ENCODE measurements at places on chromosomes 3 and 15.

GRCh38 chr3:50436114-50436674 lies 67.2 kb downstream of the CACNA2D2 start:
- DNase-seq, result peak; percentile 62

GRCh38 chr15:78195735-78196201 lies 38.6 kb downstream of the ACSBG1 start:
- DNase-seq, result peak; percentile 54

- DNase-seq, result no peak
Measured at GRCh38 chr3:141462176-141462859, 24.5 kb upstream of the RASA2 start.

DNA sequence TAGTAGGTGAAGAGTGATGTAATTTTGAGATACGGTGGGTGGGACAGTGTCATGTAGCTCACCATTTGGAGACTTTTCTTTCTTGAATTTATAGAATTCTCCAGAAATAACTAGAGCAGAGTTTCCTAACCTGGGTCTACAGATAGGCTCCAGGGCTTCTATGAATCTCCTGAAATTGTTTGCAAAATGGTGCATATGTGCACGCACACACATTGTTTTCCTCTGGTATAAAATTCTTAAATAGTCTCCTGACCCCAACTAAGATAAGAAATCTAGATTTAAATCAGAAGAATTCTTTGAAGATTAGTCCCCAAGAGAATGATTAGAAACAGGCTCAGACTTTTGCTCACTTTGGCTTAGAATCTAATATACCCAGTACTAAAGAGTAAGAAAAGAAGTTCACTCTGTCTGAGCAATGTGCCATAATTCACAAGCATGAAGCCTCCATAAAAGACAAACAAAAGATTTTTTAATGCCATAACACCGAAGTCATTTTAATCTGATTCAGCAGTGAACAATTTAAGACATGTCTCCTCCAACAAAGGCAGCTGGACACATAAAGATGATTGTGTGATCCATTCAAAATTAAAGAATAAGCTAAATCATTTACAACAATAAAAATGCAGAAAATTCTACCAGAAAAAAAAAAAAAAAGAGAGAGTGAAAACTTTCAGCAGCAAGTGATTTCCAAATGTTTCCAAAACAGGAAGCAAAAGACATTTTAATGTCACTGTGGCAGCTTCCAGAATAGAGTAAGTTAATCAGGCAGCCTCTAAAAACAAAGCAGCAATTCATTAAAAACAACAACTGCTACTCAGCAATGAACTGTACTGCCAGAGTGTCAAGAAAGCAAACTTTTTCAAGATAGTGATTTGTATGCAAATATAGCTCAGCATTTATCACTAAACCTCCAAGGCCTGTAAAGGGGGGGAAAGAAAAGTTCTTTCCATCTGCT lies 975.5 kb upstream of the CFAP20DC start:
- no peak for DNase-seq

DNA sequence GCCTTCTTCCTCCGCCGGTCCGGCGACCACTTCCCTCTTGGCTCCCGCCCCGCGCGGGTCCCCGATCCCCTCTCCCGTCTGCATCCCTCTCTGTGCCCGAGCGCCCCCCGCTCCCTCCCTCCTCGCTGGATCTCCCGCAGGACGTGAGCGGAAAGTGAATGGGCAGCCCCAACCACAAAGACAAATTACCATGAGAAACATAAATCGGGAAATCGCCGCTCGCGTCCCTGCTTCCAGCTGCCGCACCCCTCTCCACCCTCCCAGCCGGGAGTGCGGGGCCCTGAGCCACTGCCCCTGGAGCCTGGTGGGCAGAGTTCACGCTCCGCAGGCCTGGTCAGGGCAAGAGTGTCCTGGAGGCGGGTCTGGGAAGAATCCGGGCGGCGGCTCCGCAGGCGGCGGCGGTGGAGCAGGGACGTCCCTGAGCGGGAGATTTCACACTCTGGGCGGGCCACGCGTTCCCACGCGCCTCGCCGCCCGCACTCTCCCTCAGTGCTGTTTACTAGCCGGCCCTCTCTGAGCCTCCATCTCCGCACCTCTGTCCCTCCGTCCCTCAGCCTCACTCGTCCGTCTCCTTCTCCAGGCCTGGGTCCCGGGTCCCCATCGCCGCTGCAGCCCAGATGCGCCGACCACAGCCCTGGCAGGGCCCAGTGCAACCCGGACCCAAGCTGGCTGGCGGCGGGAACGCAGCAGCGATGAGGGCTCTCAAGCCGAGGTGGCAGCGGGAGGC lies 835 bp downstream of the SEMA5B start:
- DNase-seq, result no peak

- no peak for DNase-seq
Measured at GRCh38 chr3:53493963-53494791, at the start of gene CACNA1D. TSS of gene CACNA1D (plus strand) at chr3:53494611. CDS start at chr3:53495167, 556 bp downstream.

- no peak for DNase-seq
Measured at GRCh38 chr15:56146756-56147155, 96.9 kb downstream of the RFX7 start.

GRCh38 chr3:103847081-103848062 lies 1412.6 kb downstream of the ZPLD1 start:
- DNase-seq, result no peak

DNA sequence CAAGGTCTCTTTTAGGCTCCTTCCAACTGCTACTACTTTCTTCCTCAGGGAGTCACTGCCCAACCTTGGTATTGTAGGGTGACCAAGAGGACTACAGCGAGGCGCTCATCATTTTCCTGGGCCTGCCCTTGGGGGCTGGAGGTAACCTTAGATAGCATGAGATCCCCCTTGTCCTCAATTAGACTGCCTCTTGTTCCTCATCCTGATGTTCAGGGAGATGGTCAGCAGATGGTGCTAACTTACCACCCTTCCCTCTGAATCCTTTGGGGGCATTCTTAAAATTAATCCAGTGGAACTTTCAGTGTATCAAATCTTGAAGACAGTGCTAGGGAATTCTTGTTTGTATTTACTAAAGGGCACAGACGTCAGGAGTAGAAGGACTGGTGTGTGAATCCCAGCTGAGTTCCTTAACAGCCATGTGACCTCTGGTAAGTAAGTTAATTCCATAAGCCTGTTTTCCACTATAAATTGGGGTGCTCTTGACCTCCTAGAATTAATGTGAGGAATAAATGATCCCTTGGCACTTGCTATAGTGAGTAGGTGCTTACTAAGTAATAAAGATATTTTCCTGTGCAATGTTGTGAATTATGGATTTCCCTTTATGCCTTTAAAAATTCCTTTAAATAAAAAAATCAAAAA lies 4.1 kb upstream of the CLPX start:
- no peak for DNase-seq

DNA sequence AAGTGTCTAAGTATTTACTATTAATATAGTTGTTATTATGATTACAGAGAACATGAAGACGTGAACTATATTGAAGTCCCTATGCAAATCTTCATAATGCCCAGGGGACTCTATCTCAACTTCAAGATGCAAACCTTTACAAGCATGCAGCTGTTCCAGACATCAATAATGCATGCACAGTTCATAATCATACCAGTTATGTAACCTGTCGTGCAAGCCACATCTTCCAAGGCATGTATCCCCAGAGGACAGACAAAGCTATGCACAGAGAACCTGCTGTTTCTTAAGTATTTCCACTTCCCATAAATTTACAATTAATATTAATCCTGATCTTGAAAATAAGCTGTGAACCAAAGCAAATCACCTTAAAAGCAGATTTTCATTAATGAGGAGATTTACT lies 534.1 kb downstream of the TUSC7 start:
- DNase-seq, result no peak

DNA sequence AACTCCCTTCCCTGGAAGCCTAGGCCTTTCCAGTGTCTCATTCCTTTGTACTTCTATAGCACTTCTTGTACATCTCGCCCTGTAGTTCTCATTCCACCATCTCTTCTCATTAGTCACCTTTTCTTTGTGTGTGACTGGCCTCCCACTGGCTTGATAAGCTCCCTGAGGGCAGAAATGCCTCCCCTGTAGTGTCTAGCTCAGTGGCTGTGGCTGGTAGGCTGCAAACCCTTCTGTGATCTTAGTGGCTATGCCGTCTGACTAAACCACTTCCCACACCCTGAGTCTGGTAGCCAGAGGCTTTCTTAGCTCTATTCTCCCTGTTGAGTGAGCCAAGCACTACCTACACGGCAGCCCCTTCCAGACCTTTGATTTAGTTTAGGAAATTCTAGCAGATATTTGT lies 24.4 kb upstream of the TNFAIP8L3 start:
- DNase-seq, result no peak

DNA sequence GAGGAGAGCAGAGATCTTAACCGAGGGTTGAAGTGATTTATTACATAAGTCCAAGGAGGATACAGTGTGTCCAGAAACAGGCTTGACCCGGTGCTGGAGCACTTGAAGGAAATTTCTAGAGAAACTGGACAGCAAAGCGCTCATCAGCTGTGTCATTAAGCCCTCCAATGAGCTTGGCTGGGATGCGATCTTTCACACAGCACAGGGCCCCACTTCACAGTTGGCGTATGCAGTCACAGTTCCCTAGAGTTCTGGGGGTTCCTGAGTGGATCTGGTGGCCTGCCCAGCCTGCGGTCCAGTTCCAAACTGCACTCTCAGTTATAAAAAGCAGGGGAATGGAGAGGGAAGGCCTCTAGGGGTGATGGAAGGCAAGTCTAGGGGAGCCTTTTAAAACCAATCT lies 13.6 kb downstream of the ST8SIA2 start:
- DNase-seq, result no peak

- DNase-seq, result no peak
Measured at GRCh38 chr15:25787855-25788520, 75.1 kb downstream of the ATP10A start.

DNA sequence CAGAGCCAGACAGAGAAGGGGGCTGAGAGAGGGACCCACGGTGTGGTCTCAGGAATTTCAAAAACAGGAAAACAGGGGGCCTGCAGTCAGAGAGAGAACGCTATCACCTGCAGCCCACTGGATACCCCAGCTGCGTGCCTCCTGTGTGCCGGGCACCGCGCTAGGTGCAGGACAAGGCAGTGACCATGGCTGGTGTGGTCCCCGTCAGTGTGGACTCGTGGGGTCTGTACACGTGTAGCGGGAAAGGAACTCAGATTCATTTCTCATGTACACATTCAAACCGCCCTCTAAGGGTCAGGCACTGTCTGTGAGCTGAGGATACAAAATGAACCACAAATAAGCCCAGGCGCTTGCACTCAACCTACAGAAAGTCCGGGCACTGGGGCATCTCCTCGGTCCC lies 20.9 kb downstream of the SSUH2 start:
- DNase-seq, result no peak

DNA sequence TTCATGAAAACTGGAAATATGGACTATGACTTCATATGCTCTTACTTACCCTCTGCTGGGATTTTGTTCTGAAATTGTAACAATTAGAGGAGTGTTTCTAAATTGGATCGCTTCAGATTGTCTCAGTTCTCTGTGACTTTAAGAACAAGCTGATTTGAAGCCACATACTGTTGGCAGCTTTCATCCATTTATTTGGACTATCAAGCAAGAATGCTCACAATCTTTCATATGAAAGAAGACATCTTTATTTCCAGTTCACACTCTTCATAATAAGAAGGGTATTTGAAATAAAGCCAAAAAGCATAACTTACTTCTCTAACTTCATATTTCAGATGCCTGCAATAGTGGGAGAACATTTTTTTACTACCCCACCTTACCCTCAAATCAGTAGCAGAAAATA lies 491.6 kb upstream of the TPRG1 start:
- no peak for DNase-seq

DNA sequence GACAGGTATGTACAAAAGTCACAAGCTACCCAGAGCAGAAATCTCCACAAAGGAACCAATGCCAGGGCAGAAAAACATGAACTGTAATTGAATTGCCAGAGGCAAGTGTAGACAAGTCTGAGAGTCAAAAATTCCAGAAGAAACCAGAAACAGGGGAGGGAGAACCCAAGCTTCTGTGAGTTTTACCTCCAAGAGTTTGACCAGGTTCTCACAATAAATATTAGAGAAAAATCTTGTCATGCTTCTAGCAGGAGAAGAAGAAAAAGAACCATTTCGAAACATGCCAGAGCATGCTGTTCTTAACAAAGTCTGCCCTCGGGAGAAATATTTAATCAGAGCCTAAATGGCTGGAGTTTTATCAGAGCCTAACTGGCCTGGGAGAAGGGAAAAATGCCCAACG lies 32.5 kb upstream of the AP3B2 start:
- DNase-seq, result no peak

GRCh38 chr15:95371664-95372063 lies 958.8 kb upstream of the NR2F2 start:
- no peak for DNase-seq

DNA sequence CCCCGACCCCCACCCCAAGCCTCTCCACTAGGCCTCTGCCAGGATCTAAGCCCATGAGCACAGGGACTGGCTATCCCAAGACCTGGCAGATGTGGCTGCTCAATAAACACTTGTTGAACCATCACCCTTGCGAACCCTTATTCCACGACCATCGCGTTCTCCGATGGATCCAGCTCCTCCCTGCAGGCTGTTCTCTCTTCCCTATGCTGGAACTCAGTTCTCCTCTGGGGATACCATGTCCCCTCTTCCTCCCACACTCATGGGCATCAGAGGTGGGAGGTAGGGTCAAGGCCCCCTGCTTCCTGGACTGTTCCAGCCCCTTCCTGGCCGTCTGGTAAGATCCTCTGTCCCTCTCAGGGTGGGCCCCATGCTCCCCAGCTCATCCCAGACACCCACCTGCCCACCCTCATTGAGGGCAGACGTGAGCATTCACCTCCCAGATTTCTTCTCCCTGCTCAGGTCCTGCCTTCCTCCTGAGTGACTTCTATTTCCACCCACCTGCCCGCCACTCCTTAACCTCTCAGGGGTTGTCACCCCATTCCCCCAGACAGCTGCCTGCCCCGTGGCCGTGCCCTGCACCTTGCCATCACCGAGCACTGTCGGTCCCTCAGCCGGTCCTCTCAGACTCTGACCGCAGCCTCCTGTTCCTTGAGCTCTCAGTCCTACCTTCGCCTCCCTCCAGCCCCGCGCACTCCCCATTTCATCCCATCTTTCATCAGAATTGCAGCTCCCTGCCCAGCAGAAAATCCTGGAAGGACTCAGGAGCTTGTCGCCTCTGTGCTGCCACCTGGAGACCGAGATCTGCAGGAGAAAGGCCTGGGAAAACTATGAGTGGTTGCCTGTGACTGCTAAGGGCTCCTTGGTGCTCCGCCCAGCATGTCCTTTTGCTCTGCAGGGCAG lies 42.0 kb downstream of the PML start:
- DNase-seq, result no peak

- DNase-seq, result no peak
Measured at GRCh38 chr15:101570241-101570640, 80.7 kb upstream of the PCSK6 start.

DNA sequence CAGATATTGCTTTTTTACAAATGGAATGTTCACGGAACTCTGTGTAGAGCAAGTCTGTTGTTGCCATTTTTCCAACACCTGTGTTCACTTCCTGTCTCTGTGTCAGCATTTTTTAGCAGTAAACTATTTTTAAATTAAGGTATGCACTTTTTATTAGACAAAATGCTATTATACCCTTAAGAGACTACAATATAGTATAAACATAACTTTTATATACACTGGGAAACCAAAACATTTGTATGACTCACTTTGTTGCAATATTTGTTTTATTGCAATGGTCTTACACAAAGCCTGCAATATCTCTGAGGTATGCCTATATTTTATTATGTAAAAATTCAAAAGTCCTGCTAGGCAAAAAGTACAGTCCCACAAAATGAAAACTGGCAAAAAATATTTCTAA lies 39.8 kb upstream of the FGF7 start:
- DNase-seq, result no peak

- no peak for DNase-seq
Measured at GRCh38 chr15:51128701-51129100, 34.0 kb upstream of the TNFAIP8L3 start.
